Left colon (tissue), 2 donors: ENCODE measurements at places on chromosomes 2 and 18. TPM values are rescaled to one million over a fixed set of nuclear protein-coding genes. Genes with fewer than 3 reads are reported as not detected.

Gene RNF149
- 56.9 TPM for total RNA-seq

DNA sequence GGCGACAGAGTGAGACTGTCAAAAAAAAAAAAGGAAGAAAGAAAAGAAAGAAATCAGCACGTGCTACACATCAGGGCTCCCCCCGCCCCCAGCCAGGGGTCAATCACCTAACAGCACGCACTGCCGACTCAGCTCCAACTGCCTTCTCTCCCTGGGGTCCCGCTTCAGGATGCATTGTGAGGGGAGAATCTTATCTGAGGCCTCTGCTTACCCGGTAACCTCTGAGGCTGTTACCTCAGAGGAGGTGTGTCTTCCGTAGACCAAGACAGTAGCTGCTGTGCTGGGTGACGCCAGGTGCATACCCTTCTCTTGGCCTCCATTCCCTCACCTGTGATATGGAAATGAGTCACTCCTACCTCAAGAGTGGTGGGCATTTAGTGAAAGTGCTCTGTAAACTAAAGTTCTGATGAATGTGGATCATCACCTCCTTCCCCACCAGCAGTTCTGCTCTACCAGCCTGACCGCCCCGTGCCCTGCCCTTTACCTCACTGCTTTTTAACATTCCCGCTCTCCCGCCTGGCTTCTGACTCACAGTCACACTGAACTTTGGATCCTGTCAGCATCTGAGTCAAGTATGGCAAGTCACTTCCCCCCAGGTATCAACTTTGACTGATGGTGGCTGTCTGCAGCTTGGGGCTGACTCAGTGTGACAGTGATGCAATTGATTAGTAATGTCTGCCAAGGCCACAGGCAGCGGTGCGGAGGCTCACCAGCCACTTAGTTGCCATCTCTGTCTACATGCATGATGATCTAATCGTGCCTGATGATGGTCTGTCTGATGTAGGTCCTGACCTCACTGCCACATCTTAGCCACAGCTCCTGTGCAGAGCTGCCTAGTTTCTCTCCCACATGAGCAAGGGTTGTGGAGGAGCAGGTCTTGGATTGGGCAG is 20.1 kb downstream of the ARID5A start:
- peak; percentile 70 for DNase-seq

DNA sequence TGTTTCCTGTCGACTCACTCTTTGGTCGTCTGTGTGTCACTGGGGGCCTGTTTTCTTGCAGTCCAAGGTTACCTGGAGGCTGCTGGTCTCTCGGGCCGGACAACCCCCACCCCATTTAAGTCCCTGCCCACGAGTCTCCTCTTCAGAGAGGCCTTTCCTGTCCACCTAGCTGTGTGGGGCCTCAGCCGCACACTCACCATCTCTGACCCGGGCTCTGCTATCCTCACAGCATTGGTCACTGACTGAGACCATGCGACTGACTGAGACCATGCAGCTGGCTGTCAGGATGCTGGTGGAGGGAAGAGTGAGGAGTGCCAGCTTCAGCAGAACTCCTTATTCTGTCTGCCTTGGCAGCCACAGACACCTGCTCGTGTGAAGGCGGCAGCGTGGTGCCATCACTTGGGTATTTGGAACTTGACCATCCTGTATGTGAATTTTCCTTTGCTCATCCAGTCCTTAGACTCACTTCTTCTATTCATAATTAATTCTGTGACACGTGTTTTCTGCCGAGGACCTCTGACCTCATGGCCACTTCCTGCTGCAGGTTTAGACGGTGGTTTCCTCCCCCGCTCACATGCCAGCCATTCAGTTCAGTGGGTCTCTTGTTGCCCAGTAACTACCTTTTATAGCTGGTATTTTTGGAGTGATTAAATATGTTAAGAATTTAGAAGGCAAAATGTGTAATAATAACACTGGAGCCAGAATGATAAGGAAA is 47.5 kb upstream of the ASB1 start:
- DNase-seq = no peak

GRCh38 chr2:104820126-104820525 is 33.8 kb upstream of the POU3F3 start:
- DNase-seq = no peak

Gene AFG3L2
- 107 TPM for total RNA-seq

Gene KDSR
- 32.6 TPM for total RNA-seq

- DNase-seq = no peak
Observed at GRCh38 chr2:134250840-134251461, 2.9 kb upstream of the MGAT5 start.

GRCh38 chr2:57544624-57545023 is 502.0 kb upstream of the VRK2 start:
- DNase-seq = no peak

- DNase-seq = no peak
Observed at GRCh38 chr2:77034445-77034844, 487.7 kb downstream of the LRRTM4 start.

- DNase-seq = no peak
Observed at GRCh38 chr18:50614838-50615237, 55.0 kb downstream of the MAPK4 start.

DNA sequence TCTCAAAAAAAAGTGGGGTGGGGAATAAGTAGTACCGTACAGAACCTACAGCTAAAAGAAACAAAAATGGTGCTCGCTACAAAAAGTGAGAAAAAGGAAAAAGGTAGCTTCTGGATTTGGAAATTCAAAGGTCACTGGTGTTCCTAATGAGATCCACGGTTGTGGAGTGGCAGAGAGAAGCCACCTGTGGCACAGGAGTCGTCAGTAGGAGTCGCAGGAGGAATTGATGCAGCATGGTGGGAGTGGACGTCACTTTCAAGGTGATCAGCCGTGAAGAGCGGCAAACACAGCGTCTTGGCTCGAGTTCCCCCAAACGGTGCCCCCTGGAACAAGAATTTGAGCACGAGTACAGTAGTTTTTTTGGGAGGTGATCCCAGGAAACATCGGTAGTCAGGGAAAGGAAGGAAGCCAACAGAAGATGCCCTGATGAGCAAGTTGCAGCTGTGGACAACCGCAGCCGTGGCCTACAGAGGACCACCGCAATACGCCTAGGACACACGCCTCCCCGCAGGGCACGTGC is 1.4 kb upstream of the TTL start:
- DNase-seq = peak; percentile 30

Gene TSGA10
- total RNA-seq = 9.1 TPM

Gene LONRF2
- total RNA-seq = 0.21 TPM

DNA sequence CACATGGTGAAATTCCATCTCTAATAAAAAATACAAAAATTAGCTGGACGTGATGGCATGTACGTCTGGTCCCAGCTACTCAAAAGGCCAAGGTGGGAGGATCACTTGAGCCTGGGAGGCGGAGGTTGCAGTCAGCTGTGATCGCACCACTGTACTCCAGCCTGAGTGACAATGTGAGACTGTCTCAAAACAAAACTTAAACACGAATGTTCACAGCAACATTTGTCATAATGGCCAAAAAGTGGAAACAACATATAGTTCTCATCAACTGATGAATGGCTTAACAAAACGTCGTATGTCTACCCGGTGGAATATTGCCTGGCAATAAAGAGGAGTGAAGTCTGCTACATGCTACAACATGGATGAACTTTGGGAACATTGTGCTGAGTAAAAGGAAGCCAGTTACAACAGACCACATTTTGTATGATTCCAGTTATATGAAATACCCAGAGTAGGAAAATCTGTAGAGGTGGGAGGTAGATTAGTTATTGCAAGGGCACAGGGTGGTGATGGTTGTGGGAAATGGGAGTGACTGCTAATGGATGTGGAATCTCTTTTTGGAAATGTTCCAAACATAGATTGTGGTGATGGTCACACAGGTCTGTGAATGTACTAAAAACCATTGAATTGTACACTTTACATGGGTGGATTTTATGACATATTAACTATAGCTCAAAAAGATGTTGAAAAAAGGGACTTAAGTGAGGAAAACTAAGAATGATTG is 478.2 kb downstream of the PTPRM start:
- no peak for DNase-seq

DNA sequence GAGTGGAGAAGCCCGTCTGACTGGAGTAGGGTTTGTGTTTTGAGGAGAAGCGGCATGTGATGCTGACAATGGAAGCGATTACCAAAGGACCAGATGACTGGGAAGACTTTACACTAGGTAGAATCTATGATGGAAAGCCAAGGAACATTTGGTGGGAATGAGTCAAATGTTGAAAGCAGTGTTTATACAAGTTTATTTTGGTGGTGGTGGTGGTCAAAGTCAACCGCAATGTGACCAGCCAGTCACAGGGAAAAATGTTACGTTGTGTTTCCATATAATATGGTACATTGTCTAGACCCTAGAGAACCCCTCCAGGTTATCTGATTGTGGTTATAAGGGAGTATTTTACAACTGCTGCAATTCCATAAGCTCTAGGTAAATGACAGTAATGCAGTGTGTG is 216.8 kb downstream of the PID1 start:
- no peak for DNase-seq

DNA sequence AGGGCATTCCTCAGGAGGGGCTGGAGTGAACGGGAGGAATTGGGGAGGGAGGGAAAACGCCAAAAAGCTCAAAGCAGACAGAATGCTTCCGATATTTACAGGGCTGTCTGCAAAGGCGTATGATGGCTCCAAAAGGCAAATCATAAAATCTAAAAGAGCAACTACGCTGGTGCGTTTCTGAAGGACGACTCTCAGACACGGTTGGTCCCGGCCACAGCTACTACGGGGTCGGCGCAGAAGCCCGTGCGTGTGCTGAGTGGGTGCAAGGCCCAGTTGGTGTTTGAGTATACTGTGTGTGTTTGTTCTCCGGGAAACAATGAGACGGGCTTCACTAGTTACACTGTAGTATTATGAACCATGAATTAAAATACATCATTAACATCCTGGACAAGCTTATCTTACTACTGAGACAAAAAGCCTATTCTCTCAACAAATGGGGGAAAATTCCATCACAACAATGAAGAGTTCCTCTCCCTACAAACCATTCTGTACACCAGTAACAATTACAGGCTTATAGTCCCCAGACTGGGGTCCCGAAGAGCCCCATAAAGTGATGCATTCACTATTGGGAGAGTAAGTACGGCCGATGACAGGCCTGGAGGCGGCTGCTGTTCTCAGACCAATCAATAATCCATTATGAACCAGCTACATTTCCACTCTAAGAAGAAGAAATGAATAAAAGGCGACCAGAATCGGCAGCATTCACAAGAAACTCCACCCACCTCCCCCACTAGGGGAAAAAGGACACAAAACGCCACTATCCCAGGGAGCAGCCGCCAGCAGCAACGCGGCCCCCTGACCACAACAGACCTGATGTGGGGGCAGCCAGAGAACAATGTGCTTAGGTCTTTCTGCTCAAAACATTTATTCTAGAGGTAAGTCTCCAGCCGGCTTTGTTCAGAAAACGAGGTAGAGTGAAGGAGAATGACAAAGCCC is 43.4 kb downstream of the ZNF516 start:
- DNase-seq = no peak

Gene DSG2
- total RNA-seq = 330 TPM

DNA sequence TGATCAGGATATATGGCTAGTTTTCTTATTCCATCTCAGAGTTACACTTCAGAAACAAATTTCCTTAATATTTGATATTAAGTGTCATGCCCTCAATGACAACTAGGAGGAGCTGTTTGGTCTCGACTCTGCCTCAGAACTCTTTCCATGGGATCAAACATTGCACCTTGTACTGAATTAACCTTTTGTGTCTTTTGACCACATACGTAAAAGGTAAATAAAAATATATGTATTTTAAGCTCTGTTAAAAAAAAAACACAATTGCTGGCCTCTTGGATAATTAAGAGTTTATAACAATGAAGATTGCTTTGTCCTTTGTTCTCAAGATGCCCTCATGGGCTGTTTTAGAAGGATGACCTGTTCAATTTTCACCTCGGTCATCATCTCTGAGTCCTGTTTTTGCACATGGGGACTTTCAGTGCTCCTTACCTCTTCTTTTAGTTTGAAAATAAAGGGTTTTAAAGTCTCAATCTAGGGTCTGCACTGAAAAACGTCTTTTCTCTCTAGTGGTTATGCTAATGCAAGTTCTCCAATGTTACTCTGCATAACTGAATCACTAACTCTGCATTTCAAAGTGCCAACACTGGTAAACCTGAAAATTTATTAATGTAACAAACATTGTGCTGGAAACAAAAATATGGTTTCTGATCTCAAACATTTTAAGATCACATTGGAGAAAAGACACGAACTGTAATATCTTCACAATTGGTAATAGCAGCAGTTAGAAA is 18.8 kb upstream of the FN1 start:
- DNase-seq = no peak

- no peak for DNase-seq
Observed at GRCh38 chr2:112152476-112153178, 14.4 kb downstream of the FBLN7 start.

Gene ACVR2A
- total RNA-seq = 22.2 TPM

DNA sequence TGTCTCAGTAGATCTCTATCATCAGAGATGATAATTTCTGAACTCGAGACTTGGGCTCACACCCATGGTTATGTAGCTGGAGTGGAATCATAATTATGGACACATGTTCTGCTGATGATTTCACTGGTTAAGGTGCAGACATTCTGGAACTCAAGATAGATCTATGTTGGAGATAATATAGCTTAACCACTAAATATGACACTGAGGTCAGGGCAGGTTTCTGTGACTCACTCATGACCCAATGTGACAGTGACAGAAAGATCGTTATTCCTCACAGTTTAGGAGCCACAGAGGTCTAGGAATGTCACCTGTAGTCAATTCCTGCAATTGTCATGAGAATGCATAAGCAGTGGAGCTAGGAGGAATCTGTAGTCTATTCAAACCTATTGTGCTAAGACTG is 828.6 kb downstream of the TRIB2 start:
- no peak for DNase-seq

Gene TMEM247
- total RNA-seq = not detected

GRCh38 chr18:65751155-65752085 is 608 bp downstream of the CDH7 start:
- no peak for DNase-seq

DNA sequence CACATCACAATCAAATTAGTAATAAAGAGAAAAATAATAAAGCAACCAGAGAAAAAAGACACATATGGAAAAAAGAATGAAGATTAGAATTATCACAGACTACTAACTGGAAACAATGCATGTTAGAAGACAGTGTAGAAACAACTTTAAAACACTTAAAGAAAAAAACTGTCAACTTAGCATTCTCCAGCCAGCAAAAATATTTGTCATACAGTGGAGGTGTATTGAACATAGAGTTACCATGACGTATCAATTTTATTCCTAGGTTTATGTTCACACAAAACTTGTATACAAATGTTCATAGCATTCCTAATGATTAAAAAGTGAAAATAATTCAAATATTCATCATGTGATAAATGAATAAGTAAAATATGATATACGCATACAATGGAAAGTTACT is 61.5 kb upstream of the ADAM23 start:
- no peak for DNase-seq

DNA sequence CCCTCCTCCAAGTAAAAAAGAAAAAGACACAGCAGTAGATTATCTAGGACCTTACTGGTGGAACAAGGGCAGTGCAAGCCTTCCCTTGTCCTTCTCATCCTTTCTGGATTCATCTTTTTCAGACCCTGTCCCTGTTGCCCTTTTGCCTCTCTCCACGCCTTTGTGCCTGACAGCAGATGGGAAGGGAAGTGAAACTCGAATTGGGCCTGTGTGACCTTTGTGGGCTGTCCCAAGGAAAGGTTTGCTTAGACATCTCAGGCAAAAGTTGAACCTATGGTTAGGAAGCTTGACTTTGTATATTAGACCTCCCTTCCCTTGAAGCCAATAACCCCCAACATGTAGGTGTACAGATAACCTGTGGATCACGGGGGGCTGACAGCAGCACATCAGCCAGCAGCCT is 185.3 kb downstream of the PRKCE start:
- no peak for DNase-seq
